NCI-H2107 (cell line): ENCODE measurements at places on chromosomes 16 and 17.

- DNase-seq: no peak
Measured at GRCh38 chr16:77165006-77165405, 26.0 kb upstream of the MON1B start.

DNA sequence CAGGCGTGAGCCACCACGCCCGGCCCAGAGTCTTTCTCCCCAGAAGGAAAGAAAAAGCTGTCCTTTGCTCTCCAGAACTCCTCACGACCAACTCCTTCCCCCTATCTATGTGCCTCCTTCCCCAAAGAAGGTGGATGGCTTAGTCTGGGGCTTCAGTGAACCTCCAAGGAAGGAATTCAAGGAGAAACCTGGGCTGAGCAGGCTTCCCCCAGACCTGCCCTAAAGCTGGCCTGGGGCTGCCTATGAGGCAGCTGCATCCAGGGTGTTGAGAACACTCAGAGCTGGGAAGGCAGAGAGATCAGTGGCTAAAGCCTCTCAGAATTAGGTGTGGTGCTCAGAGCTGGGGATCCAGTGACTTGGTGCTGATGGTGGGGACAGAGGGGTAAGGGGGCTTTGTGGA, 3.8 kb downstream of the ACSF2 start:
- DNase-seq: no peak

DNA sequence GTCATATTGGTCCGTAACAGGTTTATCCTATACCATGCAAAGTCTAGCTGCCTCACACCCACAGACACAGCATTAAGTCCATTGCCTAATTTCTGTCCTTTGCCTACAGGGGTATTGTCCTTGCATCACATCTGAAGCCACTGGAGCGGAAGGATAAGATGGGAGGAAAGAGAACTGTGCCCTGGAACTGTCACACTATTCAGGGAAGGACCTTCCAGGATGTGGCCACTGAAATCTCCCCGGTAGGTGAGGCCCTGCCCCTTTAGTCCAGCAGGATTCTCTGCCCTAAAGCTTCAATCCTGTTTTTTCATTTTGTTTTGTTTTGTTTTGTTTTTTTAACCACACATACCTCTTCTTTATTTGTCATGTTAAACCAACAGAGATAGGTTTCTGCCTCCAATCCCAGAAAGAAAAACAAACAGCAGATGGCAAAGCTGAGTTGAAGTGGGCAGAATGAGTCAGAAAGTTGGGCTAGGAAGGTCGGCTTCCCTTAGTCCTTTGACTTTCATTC, 2.2 kb upstream of the EFTUD2 start:
- no peak for DNase-seq

DNA sequence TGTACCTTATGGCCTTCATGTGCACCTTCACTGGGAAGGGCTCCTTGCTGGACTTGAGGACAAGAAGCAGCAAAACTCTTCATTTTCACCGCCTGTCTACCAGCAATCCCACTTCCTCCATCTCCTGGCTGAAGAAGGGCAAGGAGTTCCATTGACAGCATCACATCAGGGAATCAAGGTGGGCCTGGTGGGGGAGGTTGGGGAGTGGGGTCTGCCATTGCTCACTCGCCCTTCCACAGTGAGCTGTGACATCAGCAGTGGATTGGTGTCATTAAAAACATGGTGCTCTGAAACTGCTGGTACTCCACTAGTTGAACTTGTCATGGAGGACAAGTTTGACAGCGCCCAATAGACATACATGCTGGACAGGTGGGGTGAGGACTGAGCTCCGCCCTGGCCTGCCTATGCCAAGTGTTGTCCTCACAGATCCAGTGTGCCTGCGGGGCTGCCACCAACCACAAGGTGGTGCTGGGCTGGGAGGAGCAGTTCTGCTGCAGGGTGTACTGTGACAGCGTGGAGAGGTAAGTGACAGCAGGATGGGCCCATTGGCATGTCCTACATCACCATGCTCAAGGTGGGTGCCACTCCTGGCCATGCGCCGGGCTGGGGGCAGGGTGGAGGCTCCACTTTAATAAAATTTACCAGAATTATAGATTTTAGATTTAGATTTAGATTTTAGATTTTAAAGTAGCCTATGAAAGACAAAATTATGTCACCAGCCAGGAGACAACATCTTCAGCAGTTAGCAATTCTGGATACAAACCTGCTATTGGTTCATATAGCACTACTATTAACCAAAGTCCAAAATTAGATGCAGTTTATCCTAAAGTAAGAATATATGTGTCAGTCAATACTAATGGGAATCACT, 1729.1 kb downstream of the TP53TG3F start:
- no peak for DNase-seq

- no peak for DNase-seq
Measured at GRCh38 chr16:82264756-82265155, 94.7 kb upstream of the MPHOSPH6 start.
